Testis (tissue), 5 donors: ENCODE measurements at places on chromosomes 11 and 22. TPM values are rescaled to one million over a fixed set of nuclear protein-coding genes. Genes with fewer than 3 reads are reported as not detected.

Gene USP2
- polyA plus RNA-seq: 168 TPM

Gene CNTF
- polyA plus RNA-seq: 1.0 TPM

Gene POTEH
- 2.4 TPM for polyA plus RNA-seq

Gene MPPED1
- 1.3 TPM for polyA plus RNA-seq

Gene ANKK1
- 2.5 TPM for polyA plus RNA-seq

Gene CSRP3
- 20.3 TPM for polyA plus RNA-seq

Gene ADORA2A
- 2.5 TPM for polyA plus RNA-seq

Gene GNAZ
- polyA plus RNA-seq: 13.7 TPM

Gene OR8G5
- 5.7 TPM for polyA plus RNA-seq

Gene TRIM29
- 18.2 TPM for polyA plus RNA-seq

Gene PNPLA3
- polyA plus RNA-seq: 0.53 TPM

Gene E2F8
- 5.3 TPM for polyA plus RNA-seq

Gene BLID
- not detected for polyA plus RNA-seq

Gene KLHDC7B
- 0.51 TPM for polyA plus RNA-seq

Gene OR5B21
- not detected for polyA plus RNA-seq

Gene C11orf16
- polyA plus RNA-seq: 5.9 TPM

Gene OR10A4
- polyA plus RNA-seq: not detected

Gene ARFGAP2
- polyA plus RNA-seq: 82.4 TPM

Gene KMT2A
- polyA plus RNA-seq: 22.7 TPM

Gene FBLN1
- 154 TPM for polyA plus RNA-seq

Gene ABCC8
- 1.5 TPM for polyA plus RNA-seq

Gene MOGAT2
- polyA plus RNA-seq: 0.24 TPM

Gene SPON1
- polyA plus RNA-seq: 11.9 TPM

Gene SCN3B
- 2.4 TPM for polyA plus RNA-seq

Gene UPK3A
- not detected for polyA plus RNA-seq

Gene AAMDC
- 56.6 TPM for polyA plus RNA-seq

Gene PKDREJ
- polyA plus RNA-seq: 10.4 TPM

Gene BBOX1
- polyA plus RNA-seq: 1.2 TPM

Gene MS4A6E
- polyA plus RNA-seq: 167 TPM

Gene CHID1
- polyA plus RNA-seq: 134 TPM

Gene NPAS4
- 0.09 TPM for polyA plus RNA-seq

Gene APOL5
- 0.74 TPM for polyA plus RNA-seq

Gene PRSS23
- polyA plus RNA-seq: 98.9 TPM

Gene AMPD3
- polyA plus RNA-seq: 5.5 TPM

Gene GALNT18
- 39.2 TPM for polyA plus RNA-seq

Gene TMEM151A
- 0.90 TPM for polyA plus RNA-seq

Gene PARVB
- polyA plus RNA-seq: 27.5 TPM
